HFFc6 (cell line): ENCODE measurements at places on chromosomes 6 and 20. TPM values are rescaled to one million over a fixed set of nuclear protein-coding genes. Genes with fewer than 3 reads are reported as not detected.

SLC22A23 gene
- 0.10 to 0.21 TPM in 2 of 3 replicates, not detected in the other for total RNA-seq

COL21A1 gene
- not detected in 3 replicates for total RNA-seq

DNA sequence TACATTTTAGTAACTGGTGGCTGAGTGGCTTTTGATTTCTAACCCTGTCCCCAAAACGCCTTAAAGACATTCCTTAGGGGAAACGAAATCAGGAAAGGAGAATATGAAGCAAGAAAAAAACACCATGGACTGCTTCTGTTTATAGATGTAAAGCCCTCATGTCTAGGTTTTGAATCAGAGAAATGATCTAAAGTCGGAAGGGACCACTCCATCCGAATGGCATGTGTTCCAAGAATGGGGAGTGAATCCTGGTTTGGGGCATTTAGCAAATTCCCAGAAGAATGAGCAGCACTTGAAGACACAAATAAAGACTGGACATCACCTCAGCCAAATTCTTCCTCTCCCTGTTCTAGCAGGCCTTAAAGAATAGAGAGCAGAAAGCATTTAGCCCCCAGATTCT is 65.6 kb downstream of the CAP2 start:
- no peaks in the 10 kb centered on the region; the same call in 1 of the 2 replicates for H3K27me3 ChIP-seq
- peaks cover 60% of the 10 kb centered on the region for H3K36me3 ChIP-seq
- peak overlapping the region; percentile 40; the same call in 1 of the 2 replicates for H3K4me3 ChIP-seq
- H3K4me1 ChIP-seq, result peaks cover 62% of the 10 kb centered on the region
- no peak for DNase-seq
- peak overlapping the region; percentile 66; the same call in 1 of the 2 replicates for H3K27ac ChIP-seq

CEP43 gene
- total RNA-seq, result 19.0 to 24.8 TPM (median 20.1 TPM) in 3 replicates
